ENCODE measurements at places on chromosomes 7 and 10.
A peak's percentile ranks its signal among the peaks of the same experiment; 100 is the strongest.

DNA sequence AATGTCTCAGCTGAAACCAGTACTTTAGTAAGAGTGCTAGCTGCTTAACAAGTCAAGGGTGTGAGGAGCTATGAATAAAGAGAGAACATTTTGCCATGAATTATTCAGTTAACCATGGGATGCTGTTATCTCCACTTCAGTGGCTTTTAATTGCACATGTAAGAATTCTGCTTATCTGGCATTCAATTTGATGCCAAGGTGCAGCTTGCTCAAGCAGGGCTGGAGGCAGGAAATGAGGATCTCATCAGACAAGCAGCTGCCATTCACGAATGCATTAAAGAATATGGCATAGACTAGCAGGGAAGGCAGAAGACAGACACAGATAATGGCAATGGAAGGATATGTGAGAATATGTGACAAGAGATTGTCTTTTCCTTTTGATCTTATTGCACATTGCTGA, 697.8 kb downstream of the NRG3 start:
- DNase-seq = no peak

DNA sequence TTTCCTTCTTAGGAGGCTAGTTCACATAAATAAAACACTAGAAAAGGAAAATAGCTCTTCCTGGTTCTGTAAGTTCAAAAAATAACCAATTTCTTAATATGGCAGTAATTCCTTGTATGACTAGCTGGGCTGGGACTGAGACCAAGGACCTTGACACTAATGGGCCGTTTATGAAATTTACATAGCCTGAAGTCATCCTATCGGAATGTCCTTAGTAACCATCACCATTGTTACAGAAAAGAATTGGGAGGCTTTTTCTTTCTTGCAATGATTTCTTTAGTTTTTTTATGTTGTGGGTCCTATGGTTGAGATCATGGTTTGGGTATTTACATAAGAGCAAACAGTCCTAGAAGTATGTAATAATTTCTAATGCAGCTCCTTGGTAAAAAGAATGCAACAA, 87.1 kb upstream of the HDAC9 start:
- DNase-seq = no peak

GRCh38 chr10:76874176-76874575, 763.4 kb downstream of the KCNMA1 start:
- no peak for DNase-seq

- no peak for DNase-seq
These were observed 725.1 kb downstream of the GRID1 start for GRCh38 chr10:85641479-85642009.

- DNase-seq = no peak
These were observed 471 bp downstream of the MGMT start for GRCh38 chr10:129467359-129468064.

DNA sequence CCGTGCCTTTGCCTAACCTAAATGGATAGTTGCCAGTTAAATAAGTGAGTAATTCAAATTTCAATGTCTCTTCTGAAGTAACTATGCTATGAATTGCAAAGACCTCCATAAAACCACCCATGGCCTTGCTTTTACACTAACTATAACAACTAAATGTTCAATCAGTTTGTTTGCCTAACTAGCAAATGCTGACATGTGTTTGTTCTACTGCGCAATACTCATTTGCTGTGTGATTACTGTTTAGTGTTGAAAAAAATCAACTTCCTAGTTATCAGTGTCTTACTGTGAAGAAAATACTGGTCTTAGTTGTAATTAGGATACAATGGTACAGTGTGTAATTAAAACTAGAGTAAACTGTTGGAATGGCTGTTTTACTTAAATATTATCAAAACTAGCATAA, 47.3 kb upstream of the GATAD1 start:
- DNase-seq = no peak

- no peak for DNase-seq
These were observed 308.8 kb downstream of the SFMBT2 start for GRCh38 chr10:7102084-7102483.

GRCh38 chr7:156460858-156461627, 179.5 kb upstream of the RNF32 start:
- DNase-seq = no peak

DNA sequence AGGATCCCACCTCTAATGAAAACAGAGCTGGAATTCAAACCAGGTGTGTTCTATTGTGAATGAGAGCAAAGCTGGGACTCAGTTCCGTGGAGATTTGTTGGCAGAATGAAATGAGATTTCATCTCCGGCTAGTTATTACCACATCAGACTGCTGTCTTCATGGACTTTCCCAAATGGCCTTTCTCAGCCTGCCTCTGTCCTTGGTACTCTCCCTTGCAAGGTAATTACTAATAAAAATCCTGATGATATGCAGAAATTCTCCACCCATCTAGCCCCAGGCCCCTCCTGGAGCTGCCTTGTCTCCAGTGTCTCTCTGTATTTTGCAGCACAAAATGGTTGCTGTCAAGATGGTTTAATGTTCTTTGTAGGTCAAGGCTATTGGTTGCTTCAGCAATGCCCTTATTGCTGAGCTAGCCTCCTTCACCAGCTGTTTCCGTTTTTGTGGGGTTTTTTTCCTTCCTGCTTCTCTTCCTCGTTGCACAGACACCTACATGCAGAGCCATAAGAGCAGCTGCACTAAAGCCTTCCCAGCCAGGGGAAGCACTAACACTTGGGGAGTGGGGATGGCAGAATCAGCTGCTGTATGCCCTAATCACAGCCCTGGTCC, 185.0 kb upstream of the GHITM start:
- no peak for DNase-seq

DNA sequence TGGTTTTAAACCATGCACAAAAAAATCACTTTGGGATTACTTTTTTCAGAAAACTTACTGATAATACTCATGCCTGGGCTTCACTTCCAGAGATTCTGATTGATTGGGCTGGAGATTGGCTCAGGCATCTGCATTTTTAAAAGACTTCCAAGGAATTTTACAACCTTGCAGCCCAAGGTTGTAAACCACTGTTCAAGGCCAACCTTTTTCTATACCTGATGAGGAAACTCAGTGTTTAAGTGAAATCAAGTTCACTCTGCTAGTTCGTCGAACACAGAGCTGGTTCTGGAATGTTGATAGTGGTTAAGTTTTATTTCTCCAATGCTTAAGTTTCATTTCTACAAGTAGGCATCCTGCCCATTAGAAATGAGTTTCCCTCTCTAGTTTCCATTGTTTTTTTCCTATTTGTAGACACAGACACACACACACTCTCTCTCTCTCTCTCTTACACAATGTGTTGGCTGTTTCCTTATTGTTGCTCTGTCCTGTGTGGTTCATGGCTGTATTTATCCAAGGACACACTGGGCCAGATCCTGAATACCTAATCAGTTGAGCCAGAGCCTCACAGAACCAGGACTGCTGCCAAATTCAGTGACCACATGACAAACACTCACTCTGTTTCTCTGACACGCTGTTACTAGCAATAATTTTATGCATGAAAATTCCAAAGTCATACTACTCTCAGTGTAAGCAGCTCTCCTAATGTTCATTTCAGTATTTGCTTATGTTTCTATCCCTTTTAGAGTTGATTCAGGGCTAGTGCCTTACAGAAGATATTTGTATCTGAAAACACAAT, 3.7 kb upstream of the IFIT1B start:
- DNase-seq = no peak

DNA sequence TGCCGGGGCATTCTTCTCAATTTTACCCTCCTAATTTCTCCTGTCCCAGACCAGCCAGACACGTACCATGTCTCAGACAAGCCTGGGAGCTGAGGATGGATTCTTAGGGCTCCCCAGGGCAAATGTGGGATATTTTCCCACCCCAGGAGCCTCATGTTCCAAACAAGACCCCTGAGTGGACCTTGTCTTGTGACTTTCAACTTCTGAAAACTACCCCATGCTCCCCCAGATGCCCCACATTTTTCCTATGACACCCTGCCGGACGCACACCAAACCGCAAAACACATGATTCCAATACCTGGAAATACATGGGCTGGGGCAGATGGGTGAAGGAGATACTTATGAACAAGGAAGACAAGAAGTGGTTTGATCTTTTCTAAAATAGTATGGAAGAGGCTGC, 874 bp downstream of the GIMAP5 start:
- DNase-seq = no peak

GRCh38 chr7:104185346-104185745, 22.5 kb downstream of the ORC5 start:
- no peak for DNase-seq

DNA sequence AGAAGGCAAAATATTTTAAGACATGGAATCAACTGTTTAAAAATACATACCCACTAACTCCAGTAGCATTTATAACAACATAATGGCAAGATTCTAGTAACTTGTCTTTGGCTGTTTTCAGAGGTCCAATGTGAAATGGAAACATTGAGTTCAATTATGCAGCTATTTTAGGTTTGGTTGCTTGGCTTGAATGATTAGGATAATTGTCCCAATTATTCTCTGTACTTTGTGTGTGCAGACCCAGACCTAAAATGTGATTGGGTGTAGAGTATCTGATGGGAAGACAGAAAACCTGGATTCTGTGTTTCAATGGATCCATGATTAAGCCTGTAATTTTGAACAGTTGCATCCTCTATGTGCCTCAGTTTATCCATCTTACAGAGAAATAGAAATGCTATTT, 392.7 kb upstream of the NFE2L3 start:
- DNase-seq = no peak

- DNase-seq = no peak
These were observed 27.6 kb downstream of the MKI67 start for GRCh38 chr10:128098631-128099030.

DNA sequence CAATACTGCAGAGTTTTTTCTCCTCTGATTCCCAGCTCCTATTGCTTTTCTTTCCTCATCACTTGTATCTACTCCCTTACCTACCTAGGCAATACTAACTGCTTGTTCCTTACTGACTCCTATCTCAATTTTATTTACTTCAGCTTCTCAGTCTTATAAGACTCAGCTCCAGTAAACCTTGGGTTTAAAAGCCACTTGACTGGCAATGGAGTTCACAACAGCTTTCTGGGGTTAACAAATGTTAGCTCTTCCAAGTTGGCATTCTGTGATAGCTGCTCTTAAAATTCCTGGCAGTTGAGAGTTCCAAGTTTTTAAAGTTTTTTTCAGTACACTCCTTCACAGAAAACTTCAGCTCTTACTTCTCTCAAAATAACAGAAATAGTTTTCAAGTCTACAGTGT, 14.2 kb downstream of the ATAD1 start:
- no peak for DNase-seq

DNA sequence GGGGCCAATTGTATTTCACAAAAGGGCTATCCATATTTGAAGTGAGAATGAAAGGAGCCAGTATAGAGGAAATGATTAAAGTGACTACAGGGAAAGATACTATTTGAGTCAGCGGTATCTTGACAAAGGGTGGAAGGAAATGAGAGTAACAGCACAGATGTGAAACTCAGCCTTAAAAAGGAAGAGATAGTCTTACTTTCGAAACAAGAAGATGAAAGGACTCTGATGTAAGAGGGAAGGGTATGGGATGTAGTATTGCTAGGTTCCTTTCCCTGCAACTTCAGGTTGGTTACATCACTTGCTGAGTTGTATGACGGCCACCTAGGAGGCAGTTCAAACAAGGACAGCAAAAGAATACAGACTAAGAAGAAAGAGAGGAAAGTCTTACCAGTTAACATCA, 13.7 kb downstream of the CISD1 start:
- DNase-seq = no peak

GRCh38 chr7:80440883-80441282, 71.0 kb downstream of the GNAT3 start:
- no peak for DNase-seq

DNA sequence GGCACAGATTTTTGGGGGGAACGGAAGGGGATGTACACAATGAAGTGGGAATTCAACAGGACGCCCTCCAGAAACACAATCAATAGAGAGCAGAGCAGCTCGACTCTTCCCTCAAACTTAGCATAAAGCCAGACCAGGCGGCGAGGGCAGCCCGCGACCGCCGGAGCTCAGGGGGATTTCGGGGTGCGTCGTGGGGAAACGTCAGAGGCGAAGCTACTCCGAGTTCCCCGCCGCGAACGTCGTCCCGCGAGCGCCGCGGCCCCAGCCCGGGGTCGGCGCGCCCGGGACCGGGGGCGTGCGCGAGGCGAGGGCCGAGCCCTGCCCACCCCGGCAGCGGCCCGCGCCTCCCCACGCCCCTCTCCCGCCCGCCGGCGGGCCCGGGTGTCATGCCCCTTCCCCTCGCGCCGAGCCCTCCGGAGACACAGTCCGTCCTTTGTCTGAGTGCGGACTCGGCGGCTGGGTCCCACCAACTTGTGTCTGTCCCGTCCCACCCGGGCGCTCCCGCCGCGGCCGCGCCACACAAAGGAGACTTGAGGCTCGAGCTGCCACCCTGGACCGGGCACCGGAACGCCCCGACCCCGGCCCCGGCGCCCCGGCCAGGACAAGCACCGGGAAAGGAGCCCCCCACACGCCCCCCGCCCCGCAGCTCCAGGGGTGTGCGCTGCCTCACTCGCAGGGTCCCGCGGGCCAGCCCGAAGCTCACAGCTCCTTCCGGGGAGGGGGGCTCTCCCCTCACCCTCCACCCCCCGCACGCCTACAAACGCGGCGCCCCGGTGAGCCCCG, 634 bp downstream of the EZH2 start:
- peak; percentile 22 for DNase-seq

- no peak for DNase-seq
These were observed 6.0 kb upstream of the SGPL1 start for GRCh38 chr10:70809726-70810125.

- DNase-seq = no peak
These were observed 423.4 kb upstream of the DPP6 start for GRCh38 chr7:153628825-153629224.

- no peak for DNase-seq
These were observed 50.0 kb downstream of the CREB3L2 start for GRCh38 chr7:137951700-137952425.

GRCh38 chr10:126065751-126066377, 169.5 kb downstream of the FANK1 start:
- DNase-seq = no peak

DNA sequence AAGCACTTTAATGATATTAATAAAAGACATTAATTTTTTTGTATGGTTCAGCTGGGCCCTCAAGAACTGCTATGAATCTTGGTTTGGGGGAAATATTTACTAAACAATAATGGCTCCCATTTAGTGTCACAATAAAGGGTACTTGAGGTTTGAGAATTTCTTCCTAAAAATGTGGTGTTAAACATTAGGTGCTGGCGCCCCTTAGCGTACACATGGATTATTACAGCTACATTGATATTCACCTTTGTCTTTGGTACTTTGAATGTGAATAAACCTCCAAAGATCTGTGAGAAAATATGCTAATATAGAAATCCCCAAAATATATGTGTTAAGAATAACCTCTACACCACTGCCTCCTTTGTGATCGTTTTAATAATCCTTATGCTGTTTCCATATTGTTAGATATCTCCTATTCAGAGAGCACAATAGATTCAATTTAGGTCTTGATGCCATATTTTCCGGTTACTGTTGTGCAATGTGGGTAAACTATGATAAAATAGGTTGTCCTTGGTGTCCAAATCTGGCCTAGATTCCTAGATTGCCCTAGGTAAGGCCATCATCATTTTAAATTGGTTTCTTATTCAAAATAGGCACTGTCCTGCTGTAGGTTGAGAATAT, 161.8 kb upstream of the CACNA2D1 start:
- no peak for DNase-seq

GRCh38 chr10:79298403-79299244, 48.6 kb upstream of the PPIF start:
- no peak for DNase-seq

Data from stimulated activated CD8-positive, alpha-beta memory T cell treated with anti-CD3 and anti-CD28 coated beads, Interleukin-15, amount 100 ng/mL, for 24 hours (primary cell).